ENCODE measurements at places on chromosomes 2 and 18. TPM values are rescaled to one million over a fixed set of nuclear protein-coding genes. Genes with fewer than 3 reads are reported as not detected.
A peak's percentile ranks its signal among the peaks of the same experiment; 100 is the strongest.

DNA sequence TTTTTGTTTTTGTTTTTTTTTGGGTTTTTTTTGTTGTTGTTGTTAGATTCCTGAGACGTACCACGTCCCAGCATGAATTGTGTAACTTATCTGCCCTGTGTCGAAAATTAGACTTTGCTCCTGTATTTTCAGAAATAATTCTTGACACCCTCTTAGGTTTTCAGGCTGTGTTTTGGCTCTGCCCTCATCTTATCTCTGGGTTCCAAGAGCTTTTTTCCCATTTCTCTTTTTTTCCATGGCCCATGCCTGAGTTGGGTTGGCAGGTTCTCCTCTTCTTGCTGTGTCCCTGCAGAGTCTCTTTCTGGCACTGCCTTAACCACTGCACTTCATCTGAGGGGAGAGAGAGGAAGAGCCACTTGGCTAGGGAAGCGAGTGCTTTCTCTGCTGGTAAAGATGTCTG, 42.4 kb downstream of the CTIF start:
- no peak overlapping the region for H3K27ac ChIP-seq
- H3K4me1 ChIP-seq: peaks cover 11% of the 10 kb centered on the region
- no peaks in the 10 kb centered on the region for H3K27me3 ChIP-seq

DNA sequence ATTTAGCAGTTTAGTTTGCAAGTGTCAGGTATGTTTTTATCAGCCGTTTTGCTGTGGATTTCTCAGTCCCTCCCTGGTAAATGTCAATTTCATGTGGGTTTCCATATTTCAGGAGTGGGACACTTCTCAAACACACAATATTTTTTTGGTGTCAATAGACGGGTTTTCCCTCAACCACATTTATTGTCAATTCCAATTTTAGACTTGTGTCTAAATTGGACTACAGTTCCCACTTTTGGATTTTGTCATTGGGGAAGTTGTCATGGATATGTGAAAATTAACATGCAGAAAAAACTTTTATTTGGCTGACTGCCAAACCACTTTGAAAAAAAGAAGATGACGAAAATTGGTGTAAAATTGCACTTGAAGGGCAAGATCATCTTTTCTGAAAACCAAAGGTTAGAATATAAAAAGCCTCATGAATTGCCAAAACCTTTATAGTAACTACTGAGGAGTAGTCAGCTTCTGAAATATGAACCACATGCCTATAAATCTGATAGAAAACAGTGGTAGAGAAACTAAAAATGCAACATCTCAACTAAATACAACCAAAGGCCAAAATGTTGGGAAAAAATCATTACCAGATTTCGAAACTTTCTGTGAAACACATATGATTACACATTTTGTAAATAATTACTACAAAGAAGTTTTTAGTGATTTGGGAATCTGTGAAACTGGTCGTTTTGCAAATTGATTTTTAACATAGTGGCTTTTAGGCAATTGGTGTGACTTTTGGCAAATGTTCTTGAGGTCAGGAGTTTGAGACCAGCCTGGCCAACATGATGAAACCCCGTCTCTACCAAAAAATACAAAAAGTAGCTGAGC, 106.4 kb downstream of the BCL2L11 start:
- DNase-seq: peak; percentile 37
- no peak overlapping the region for H3K4me3 ChIP-seq
- no peaks in the 10 kb centered on the region for H3K27me3 ChIP-seq
- H3K27ac ChIP-seq: no peak overlapping the region

DNA sequence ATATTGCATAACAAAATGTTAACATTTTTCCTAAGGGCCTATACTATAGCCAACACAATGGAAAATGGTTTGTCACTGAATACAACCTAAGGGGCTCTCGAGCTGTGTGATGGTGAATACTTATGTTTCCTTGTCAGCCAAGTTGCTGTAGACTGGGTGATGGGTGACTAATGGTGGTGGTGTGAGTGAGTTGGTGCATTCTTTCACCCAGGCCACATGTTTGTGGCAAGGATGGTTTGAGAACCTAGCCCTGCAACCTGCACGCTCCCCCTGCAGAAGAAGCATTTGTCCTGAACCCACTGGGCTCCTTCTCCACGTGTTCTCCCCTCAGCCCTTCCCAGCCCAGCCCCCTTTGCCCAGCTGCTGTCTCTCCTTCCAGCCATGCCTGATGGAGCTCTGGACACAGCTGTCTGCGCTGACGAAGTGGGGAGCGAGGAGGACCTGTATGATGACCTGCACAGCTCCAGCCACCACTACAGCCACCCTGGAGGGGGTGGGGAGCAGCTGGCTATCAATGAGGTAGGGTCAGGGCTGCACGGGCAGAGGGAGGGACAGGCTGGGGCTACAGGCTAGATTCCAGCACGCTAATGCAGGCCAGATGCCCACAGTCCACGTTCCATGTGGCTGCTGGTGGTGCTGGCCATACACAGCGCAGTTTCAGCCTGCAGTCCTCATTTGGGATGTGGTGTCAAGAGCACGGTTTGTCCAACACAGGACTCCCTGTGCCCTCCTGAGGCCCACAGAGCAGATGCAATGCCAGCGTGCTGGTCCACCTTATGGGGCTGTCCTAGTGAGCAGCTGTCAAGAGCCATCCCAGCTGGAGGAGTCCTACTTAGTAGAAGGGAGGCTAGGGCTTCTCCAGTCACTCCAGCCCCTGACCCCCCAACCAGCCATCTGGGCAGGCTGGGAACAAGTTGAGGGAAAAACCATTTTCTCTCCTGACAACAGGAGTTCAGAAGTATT, 65.4 kb downstream of the FAM168B start:
- H3K27ac ChIP-seq: no peak overlapping the region
- no peak overlapping the region for H3K4me3 ChIP-seq
- H3K4me1 ChIP-seq: no peaks in the 10 kb centered on the region
- no peaks in the 10 kb centered on the region for H3K27me3 ChIP-seq

- no peaks in the 10 kb centered on the region for H3K4me1 ChIP-seq
- H3K4me3 ChIP-seq: no peak overlapping the region
- H3K36me3 ChIP-seq: no peaks in the 10 kb centered on the region
- H3K27me3 ChIP-seq: no peaks in the 10 kb centered on the region
- no peak for DNase-seq
- H3K27ac ChIP-seq: no peak overlapping the region
Observed at GRCh38 chr2:14015113-14015630, 617.3 kb upstream of the LRATD1 start.

DNA sequence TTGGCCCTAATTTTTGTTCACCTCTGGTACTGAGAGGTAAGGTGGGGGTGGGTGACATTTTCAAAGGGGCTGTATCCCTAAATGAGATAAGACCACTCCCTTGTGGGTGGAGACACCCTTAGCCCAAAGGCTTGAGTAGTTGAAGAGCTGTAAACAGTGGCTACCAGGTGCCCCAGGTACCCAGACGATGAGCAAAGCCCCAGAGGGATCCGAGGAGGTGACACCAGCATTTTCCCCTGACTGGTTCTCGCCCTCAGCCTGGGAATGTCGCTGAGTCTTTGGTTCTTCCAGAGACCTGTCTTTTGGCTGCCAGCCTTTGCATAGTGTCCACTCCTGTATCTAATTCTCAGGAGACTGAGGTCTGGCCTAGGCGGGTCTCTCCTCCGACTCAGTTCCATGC, 36.5 kb downstream of the RRM2 start:
- H3K36me3 ChIP-seq: no peaks in the 10 kb centered on the region
- no peaks in the 10 kb centered on the region for H3K4me1 ChIP-seq
- no peak overlapping the region for H3K27ac ChIP-seq
- H3K4me3 ChIP-seq: no peak overlapping the region
- no peak for DNase-seq

GRCh38 chr2:235833971-235834620, 334.1 kb downstream of the GBX2 start:
- H3K36me3 ChIP-seq: no peaks in the 10 kb centered on the region
- DNase-seq: no peak

GRCh38 chr2:47062681-47063537, 92.2 kb downstream of the STPG4 start:
- no peaks in the 10 kb centered on the region for H3K27me3 ChIP-seq
- DNase-seq: no peak
- H3K4me3 ChIP-seq: no peak overlapping the region
- peak overlapping the region; percentile 12 for H3K27ac ChIP-seq
- peaks cover 37% of the 10 kb centered on the region for H3K4me1 ChIP-seq
- peaks cover 19% of the 10 kb centered on the region for H3K36me3 ChIP-seq

GRCh38 chr2:60106836-60107529, 446.5 kb downstream of the BCL11A start:
- H3K27me3 ChIP-seq: no peaks in the 10 kb centered on the region
- H3K4me1 ChIP-seq: no peaks in the 10 kb centered on the region
- no peak overlapping the region for H3K4me3 ChIP-seq
- no peak for DNase-seq
- no peaks in the 10 kb centered on the region for H3K36me3 ChIP-seq
- no peak overlapping the region for H3K27ac ChIP-seq

- H3K4me1 ChIP-seq: peaks cover 43% of the 10 kb centered on the region
- peak overlapping the region; percentile 83 for H3K27ac ChIP-seq
- peak; percentile 60 for DNase-seq
- H3K27me3 ChIP-seq: no peaks in the 10 kb centered on the region
- H3K4me3 ChIP-seq: peak overlapping the region; percentile 84
Observed at GRCh38 chr2:30235008-30235655, 3.8 kb downstream of the LBH start.

DNA sequence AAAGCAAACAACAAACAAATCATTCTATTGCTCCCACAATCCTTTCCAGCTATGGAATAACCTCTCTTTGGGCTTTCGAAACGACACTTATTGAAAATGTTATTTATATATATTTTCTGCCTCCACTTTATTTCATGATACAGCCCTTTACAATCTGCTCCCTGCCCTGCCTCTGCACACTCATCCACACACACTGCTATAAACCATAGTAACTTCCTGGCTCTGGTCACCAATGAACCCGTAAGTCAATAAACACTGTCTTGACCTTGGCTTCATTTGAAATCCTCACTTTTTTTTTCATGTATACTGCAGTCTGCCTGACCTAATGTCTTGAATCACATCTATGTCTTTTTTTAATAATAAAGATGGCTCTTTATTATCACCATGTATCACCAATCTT, 161.5 kb downstream of the SLC39A10 start:
- no peaks in the 10 kb centered on the region for H3K36me3 ChIP-seq
- no peaks in the 10 kb centered on the region for H3K27me3 ChIP-seq
- DNase-seq: peak; percentile 90
- H3K4me3 ChIP-seq: no peak overlapping the region

GRCh38 chr2:178863130-178863855, 56.1 kb upstream of the TTN start:
- H3K4me1 ChIP-seq: peaks cover 8% of the 10 kb centered on the region
- no peaks in the 10 kb centered on the region for H3K36me3 ChIP-seq
- no peak overlapping the region for H3K4me3 ChIP-seq
- no peak for DNase-seq
- H3K27ac ChIP-seq: no peak overlapping the region
- H3K27me3 ChIP-seq: no peaks in the 10 kb centered on the region

- no peak overlapping the region for H3K27ac ChIP-seq
- H3K4me1 ChIP-seq: peaks cover 3% of the 10 kb centered on the region
- no peaks in the 10 kb centered on the region for H3K36me3 ChIP-seq
- no peak overlapping the region for H3K4me3 ChIP-seq
- H3K27me3 ChIP-seq: no peaks in the 10 kb centered on the region
Observed at GRCh38 chr2:12498704-12499103, 218.0 kb upstream of the TRIB2 start.

DNA sequence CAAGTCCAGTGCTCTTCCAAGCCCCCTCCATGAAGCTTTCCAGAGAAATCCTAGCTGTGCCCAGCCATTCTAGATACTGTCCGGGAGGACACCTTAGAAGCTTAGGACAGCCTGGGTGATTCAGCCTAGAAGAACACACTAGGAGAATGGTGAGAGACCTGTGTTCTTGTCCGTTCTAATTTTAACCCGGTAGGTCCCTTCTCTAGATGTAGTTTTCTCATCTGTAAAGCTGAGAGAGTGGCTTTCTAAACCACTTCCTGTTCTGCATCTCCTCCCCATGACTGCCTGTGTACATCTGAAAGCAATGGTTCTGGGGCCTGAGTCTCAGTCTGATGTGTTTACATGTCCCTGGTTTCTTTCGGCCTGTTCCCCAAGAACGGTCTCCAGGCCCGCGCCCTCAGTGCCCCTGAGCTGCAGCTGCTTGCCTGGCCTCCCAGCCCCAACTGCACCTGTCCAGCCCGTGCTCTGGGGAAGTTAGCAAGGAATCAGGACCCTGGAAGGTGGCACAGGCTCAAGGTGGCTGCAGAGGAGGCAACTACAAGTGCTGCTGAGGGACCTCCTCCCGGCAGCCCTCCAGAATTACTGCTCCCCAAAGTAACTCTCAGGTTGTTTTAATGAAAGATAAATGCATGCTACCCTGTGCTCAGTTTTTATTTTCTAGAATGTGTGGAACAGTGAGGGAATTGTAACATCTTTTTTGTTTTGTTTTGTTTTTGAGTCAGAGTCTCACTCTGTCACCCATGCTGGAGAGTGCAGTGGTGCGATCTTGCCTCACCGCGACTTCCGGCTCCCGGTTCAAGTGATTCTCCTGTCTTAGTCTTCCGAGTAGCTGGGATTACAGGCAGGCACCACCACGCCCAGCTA, 105.9 kb downstream of the LBH start:
- H3K27ac ChIP-seq: no peak overlapping the region
- peaks cover 6% of the 10 kb centered on the region for H3K4me1 ChIP-seq
- no peak overlapping the region for H3K4me3 ChIP-seq
- DNase-seq: peak; percentile 36
- no peaks in the 10 kb centered on the region for H3K36me3 ChIP-seq

DNA sequence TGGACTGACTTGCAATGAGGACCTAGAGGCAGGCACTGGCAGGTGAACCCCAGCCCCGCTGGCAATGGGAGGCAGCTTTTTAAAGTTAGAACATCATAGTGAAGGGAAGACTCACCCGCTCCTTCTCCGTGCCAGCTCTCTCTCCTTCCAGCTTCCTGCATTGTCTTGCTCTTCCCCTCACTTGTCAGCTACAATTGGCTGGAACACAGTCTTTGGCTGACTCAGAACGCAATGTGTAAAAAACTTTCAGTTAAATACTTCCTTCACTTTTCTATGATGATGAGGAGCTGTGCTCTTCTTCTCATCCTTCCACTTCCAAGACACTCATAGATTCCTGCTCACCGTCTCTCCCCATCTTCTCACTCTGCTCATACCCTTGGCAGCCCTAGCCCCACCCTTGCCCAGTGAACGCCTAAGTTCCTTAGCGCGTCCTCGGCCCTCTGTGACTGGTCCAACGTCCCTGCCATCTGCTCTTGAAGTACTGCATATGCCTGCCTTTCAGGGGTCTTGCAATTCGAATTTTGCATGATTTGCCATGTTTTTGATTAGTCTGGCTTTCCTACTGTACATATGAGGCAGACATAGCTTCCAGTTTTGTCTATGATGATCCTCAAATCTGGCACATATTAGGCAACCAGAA, 118.0 kb upstream of the TMEM200C start:
- no peaks in the 10 kb centered on the region for H3K36me3 ChIP-seq
- peak; percentile 54 for DNase-seq
- H3K4me3 ChIP-seq: no peak overlapping the region
- H3K27ac ChIP-seq: no peak overlapping the region
- peaks cover 14% of the 10 kb centered on the region for H3K4me1 ChIP-seq

Gene C2orf15
- under 0.01 TPM for total RNA-seq

Gene POTEC
- total RNA-seq: not detected

Gene SERPINB2
- 34.4 TPM for total RNA-seq

Gene SERPINB3
- total RNA-seq: not detected

Gene DIPK1C
- total RNA-seq: not detected

Gene GCG
- not detected for total RNA-seq
